Spinal cord (tissue), 10 donors: ENCODE measurements at places on chromosomes 7 and 10. TPM values are rescaled to one million over a fixed set of nuclear protein-coding genes. Genes with fewer than 3 reads are reported as not detected.

The GNGT1 gene
- not detected for total RNA-seq

GRCh38 chr7:29408841-29409243, 154.8 kb upstream of the PRR15 start:
- DNase-seq = peak; percentile 96
- H3K27ac ChIP-seq = no peak overlapping the region
- H3K36me3 ChIP-seq = no peaks in the 10 kb centered on the region
- no peak overlapping the region for H3K4me3 ChIP-seq
- H3K27me3 ChIP-seq = no peaks in the 10 kb centered on the region
- no peaks in the 10 kb centered on the region for H3K4me1 ChIP-seq

The C10orf67 gene
- 0.69 TPM for total RNA-seq

DNA sequence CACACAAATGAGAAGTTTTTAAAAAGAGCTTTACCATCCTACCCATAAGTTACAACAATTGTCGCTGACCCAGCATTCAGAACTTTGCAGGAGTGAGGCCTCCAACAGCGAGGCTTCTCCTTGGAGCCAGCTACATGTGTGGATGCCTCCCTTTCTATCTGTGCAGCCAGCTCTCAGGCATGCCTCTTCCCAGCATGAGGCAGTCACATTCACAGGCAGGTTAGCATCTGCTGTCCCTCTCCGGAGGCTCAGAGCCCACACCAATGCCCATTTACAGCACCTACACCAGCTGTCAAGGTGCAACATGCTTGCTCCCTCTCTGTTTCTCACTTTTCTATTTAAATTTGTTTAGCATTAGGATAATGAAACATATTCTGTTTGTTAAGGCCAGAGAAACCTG, 278.7 kb upstream of the PODXL start:
- H3K4me3 ChIP-seq = no peak overlapping the region
- no peak overlapping the region for H3K27ac ChIP-seq
- H3K36me3 ChIP-seq = no peaks in the 10 kb centered on the region
- peak; percentile 27 for DNase-seq
- H3K4me1 ChIP-seq = peaks cover 9% of the 10 kb centered on the region

DNA sequence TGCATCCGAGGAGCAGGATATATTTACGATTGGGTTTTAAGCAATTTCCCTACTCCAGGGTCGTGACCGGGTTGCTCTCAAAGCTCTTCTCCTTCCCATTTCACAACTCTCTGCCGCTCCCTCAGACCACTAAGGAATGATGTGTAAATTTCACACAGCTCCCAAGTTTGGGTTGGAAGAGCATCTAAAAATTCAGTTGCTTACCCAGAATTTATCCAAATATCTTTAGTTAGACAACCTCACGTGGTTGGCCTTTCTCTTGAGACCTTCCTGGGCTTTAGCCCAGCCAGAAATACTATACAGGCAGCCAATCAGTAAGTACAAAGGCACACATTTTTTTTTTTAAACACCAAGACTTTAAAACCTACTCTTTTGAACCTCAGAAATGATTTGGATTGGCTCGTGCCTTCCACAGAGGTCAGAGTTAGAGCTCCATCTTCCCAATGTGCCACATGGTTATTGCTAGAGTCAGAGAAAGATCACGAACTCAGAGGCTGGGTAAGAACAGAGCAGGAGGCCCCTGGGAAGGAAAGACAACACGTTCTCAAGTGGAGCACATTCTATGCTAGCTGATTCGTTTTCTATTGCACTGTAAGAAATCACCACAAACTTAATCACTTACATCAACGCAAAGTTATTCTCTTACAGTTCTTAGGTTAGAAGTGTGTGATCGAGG, 335.4 kb upstream of the MGMT start:
- H3K27ac ChIP-seq = peak overlapping the region; percentile 38
- no peaks in the 10 kb centered on the region for H3K36me3 ChIP-seq
- peaks cover 16% of the 10 kb centered on the region for H3K4me1 ChIP-seq
- H3K4me3 ChIP-seq = no peak overlapping the region
- DNase-seq = no peak

GRCh38 chr10:28850784-28851183, 173.5 kb downstream of the BAMBI start:
- H3K4me1 ChIP-seq = no peaks in the 10 kb centered on the region
- H3K36me3 ChIP-seq = no peaks in the 10 kb centered on the region
- no peak overlapping the region for H3K27ac ChIP-seq

The PON1 gene
- 0.61 TPM for total RNA-seq

DNA sequence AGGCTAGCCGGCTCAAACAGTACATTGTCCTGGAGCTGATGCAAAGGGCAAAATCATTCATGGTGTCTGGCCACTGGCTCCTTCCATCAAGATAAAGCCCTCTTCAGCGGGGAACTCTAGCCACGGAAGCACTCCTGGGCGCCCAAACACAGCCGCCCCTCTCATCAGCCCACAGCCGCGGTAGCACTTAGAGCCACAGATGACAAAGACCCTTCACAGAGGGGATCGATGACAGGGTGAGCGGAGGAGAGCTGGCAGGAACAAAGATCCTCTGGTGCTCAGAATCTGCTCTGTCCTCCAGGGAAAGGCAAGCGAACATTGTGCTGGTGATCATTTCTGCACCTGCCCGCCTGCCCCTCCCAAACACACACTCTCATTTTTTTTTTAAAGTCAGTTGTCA, 222.2 kb upstream of the NRP1 start:
- H3K27ac ChIP-seq = no peak overlapping the region
- H3K4me3 ChIP-seq = no peak overlapping the region
- peaks cover 10% of the 10 kb centered on the region for H3K4me1 ChIP-seq
- DNase-seq = no peak
- H3K27me3 ChIP-seq = no peaks in the 10 kb centered on the region

DNA sequence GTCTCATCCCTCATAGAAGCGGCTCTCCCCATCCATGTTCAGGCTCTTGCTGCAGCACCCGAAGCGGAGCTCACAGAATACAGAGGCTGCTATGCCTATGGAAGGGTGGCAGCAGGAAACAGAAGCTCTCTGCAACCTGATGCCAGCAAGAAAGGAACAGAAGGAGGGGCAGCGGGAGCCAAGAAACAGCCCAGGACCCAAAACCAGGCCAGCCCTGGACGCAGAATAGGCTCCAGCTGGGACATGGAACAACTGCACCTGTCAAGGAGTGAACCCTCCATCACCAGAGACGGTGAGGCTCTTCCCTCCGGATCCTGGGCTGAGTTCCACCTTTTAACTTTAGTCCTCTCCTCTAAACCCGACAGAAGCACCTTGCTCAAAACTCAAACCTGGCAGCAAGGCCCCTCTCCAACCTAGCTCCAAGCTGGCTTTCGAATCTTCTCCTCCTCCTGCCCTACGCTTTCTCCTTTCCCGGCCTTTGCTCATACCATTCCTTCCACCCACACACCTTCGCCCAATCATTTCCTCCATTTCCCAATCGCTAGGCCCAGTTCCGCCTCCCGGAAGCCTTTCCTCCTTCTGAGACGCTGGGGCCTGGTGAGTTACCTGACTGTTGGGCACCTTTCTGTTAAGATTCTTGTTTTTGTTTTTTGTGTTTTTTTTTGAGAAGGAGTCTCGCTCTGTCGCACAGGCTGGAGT, 122.8 kb upstream of the ZNF92 start:
- no peak overlapping the region for H3K27ac ChIP-seq
- H3K4me3 ChIP-seq = no peak overlapping the region
- no peaks in the 10 kb centered on the region for H3K36me3 ChIP-seq
- no peaks in the 10 kb centered on the region for H3K27me3 ChIP-seq
- DNase-seq = no peak

The SH2B2 gene
- 4.6 TPM for total RNA-seq

DNA sequence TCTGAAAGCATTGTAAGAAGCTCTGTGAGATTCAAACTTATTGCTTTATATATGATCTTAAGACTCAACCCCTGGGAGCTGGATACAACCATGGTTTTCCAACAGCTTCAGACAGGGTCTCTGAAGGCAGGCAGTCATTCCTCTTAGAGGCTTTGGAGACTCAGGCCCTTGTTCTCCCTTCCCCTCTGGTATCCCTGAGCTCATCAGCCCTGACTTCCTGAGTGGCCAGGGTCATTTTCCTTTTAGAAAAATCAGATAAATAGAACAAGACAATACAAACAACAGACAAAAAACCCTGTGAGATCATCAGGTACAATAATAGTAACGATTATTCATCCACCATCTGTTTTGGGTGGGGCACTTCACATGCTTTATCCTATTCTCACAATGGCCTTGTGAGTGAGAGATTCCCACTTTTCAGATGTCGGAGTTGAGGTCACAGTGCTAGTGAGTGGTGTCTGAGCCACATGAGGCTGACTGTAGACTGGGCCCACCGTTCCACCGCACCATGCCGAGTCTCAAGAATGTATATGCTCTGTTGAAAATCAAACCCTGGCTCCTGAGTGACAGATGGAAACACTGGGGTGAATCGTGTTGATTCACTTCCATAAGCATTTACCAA, 144.2 kb downstream of the CXCL12 start:
- H3K27ac ChIP-seq = no peak overlapping the region
- H3K27me3 ChIP-seq = no peaks in the 10 kb centered on the region
- no peak overlapping the region for H3K4me3 ChIP-seq
- DNase-seq = no peak

DNA sequence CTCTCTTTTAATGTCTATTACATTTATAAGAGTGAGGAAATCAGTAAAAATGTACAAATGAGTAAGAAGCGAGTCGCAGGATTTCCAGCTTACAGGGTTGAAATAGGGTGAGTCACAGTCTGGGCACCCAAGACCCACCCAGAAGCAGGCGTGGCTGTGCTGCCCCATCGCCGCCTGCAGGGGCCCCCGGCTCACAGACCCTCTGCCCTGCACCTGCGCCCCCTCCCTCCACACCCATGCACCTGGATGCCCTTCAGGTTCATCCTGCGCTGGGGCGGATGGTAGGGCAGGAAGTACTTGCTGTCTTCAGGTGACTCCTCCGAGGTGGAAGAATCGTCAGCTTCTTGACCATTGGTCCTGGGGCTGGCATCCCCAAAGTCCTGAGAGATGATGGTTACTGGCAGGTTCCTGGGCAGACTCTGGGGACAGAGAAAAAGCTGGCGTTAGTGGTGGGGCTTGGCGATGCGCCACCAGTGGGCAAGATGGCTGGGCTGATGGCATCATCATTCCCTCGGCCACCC, 90.2 kb upstream of the GNA12 start:
- no peak overlapping the region for H3K4me3 ChIP-seq
- H3K36me3 ChIP-seq = peaks cover 2% of the 10 kb centered on the region

DNA sequence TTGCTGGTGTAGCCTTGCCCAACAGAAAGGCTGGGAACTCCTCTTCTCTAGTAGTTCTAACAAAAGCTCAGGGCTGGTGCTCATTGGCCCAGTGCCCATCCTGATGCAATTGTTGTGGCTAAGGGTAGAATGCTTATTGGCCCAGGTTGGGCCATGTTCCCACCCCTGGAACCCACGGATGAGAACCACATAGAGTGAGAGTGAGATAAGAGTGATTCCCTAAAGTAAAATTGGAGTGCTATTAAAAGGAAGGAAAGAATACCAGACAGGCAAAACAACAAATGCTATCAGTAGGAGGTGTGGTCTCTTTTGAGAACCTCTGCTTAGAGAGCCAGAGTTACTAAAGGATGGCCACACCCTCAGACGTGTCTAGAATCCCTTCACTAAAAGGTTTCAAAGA, 49.2 kb downstream of the LGI1 start:
- no peaks in the 10 kb centered on the region for H3K27me3 ChIP-seq
- H3K36me3 ChIP-seq = no peaks in the 10 kb centered on the region
- H3K27ac ChIP-seq = no peak overlapping the region
- DNase-seq = no peak
- H3K4me1 ChIP-seq = no peaks in the 10 kb centered on the region

The OR6V1 gene
- total RNA-seq = not detected

DNA sequence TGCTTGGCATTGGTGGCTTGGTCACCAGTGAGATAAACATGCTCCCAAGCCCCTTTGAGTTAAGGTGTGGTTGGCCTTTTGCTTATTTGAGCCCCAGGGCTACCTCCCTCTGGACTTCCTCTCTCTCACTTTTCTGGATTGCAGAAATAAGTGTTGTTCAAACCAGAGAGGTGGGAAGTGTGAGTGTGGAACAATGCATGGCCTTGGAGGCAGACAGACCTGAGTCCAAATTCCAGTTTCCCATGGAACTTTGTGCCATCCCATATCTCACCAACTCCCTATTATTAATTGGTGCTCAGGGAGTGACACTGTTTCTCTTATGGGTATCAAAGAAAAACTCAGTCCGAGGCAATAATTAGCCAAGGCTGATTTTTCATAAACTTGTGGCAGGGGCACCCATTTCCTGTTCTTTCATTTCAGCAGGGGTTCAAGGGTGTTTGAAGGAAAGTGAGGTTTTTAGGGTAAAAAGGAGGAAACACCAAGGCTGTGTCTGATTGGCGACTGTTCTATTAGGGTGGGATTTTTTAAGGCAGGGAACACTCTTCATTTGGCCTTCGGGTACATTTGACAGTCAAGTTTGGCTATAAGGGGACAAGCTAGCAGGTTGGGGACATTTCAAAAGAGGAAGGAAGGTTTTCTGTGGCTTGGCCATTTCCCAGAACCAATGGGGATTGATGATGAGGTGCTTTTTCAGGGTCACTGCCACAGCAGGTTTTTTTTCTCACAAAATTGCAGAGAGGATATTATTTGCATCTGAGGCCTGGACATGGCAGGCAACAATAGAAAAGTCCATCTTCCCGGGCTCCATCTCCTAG, 148.8 kb upstream of the NPY start:
- peaks cover 3% of the 10 kb centered on the region for H3K4me1 ChIP-seq
- no peak overlapping the region for H3K4me3 ChIP-seq

DNA sequence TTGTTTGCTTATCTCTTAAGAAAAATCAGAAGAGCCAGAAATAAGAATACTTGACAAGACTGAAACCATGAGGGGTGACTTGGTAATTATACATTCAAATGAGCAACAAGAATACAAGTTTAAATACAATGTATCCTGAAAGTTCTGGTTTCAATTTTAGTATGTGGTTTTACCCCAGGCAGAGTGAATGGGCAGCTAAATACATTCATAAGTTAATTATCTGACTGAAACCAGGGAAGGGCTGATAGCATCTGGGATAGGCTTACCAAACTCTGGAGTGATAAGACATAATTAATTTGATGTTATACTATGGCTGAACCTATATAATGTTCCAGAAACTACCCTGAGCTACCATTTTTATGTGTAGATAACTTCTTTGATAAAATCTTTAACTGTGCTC, 252.2 kb upstream of the PLXNA4 start:
- H3K4me1 ChIP-seq = no peaks in the 10 kb centered on the region
- no peaks in the 10 kb centered on the region for H3K27me3 ChIP-seq
- H3K27ac ChIP-seq = no peak overlapping the region
- H3K4me3 ChIP-seq = no peak overlapping the region

The MAP3K8 gene
- 9.6 TPM for total RNA-seq

The CNTNAP2 gene
- 41.3 TPM for total RNA-seq

The MCM10 gene
- 5.4 TPM for total RNA-seq

DNA sequence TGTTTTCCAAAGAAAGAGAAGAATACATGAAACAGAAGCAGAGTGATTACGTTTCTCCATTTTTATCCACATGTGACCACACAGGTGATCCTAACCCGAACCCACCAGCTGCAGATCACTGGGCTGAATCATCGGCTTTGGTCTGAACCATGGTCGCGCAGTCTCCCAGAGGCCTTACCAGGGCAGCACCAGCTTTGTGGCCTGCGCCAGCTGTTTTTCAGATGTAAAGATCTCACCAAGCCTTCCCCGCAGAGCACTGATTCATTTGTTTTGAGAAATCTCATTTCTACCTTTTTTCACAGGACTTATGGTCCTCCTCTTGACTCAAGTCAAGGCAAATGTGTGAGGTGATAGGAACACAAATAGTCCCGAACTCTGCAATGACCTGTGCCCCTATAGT, 207.0 kb upstream of the PPP2R2D start:
- H3K36me3 ChIP-seq = no peaks in the 10 kb centered on the region
- no peak for DNase-seq
- no peak overlapping the region for H3K4me3 ChIP-seq
- peaks cover 4% of the 10 kb centered on the region for H3K4me1 ChIP-seq
- H3K27me3 ChIP-seq = no peaks in the 10 kb centered on the region
